ENCODE measurements at places on chromosomes 1 and 21.

GRCh38 chr1:75861831-75862230, 65.1 kb downstream of the MSH4 start:
- DNase-seq = no peak

DNA sequence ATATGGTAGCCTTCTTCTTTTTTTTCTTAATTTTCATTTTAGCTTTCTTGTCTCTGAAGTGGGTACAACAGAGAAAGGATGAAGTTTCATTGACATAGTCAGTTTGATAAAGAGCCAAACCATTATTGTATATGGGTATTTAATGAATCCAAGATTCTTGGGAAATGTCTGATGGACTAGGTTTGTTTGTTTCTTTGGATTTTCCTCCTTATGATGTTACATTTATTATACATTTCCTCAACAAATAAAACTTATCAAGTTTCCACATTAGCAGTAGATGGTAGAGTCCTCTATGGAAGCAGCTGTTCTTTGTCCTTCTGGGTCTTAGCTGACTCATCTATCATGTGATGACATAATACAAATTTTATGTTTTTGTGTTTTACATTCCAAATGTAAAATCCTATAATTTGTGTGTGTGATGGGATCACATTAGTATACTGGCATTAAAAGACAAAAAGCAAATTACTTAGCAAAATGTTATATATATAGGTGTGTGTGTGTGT, 6.0 kb downstream of the COL24A1 start:
- no peak for DNase-seq

DNA sequence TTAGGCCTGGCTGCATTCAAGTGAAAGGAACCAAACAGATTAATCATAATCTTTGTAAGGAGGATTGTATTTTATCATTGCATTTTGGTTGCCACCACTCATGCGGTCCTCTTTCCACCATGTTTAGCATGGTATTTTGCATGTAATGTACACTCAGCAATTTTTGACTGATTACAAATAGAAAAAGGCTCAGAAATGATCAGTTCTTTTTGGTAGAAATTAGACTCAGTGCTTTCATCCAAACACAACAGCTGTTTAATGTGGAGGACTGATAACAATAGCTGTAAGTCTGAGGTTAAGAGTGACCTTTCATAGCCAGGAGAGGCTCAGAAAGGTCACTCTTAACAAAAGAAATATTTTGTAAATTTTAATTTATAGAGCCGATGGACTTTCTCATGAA, 25.3 kb upstream of the DPH5 start:
- no peak for DNase-seq

DNA sequence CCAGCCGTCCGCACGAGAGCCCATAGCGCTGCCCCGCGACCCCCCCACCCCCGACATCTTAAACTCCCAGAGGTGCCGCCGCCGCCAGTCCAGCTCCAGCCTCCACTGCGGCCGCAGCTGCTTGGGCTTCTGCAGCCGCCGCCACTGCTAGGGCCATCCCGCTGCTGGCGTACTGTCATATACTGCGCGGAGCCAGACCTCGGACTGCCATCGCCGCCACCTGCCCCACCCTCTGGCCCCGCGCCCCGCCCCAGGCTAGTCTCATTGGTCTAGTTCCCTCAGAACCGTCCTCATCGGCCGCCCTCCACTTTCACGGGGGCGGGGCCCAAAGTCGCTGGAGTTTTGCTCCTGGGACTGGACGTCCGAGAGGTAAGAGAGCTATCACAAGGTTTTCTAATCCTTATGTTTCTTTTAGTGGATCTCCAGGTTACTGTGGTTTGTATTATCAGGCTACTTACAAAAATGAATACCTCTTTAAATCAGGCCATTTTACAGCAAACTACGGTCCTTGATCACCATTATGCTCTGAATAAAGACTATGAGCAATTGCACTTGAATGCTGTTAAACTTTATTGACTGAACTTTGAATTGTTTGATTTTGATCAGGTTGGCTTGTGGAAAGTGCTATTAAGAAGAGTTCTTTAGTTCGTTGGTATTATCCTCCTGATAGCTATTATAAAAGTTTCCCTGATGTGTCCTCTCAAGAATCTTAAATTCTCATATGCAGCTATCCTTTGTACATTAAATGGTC, 2.8 kb upstream of the CD1D start:
- DNase-seq = no peak

DNA sequence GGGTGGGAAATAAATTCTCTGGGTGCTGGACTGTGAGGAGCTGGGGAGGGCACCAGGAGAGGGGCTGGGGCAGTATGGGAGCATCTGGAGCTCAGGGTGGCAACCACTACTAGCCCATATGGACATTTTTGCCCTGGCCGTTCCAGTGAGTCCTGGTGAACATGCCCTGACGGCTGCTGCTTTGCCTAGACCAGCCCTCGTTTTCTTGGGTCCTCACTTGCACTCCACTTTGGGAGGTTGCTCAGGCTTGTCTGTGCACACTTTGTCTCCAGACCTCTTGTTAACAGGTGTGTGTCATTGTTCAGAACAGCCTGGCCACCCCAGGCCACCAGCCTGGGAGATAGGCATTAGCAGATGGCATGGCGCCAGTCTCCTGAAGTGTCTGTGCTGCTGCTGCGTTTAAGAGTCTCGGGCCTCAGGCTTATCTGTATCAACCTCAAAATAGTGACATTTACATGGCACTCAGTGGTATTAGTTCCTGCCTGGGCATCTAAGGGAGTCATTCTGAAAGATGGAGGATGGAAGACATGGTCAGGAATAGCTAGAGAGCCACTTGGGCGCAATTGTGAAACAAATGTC, 190.5 kb downstream of the PTPRU start:
- no peak for DNase-seq

- no peak for DNase-seq
Measured at GRCh38 chr1:13751985-13752384, 52.0 kb downstream of the PRDM2 start.

DNA sequence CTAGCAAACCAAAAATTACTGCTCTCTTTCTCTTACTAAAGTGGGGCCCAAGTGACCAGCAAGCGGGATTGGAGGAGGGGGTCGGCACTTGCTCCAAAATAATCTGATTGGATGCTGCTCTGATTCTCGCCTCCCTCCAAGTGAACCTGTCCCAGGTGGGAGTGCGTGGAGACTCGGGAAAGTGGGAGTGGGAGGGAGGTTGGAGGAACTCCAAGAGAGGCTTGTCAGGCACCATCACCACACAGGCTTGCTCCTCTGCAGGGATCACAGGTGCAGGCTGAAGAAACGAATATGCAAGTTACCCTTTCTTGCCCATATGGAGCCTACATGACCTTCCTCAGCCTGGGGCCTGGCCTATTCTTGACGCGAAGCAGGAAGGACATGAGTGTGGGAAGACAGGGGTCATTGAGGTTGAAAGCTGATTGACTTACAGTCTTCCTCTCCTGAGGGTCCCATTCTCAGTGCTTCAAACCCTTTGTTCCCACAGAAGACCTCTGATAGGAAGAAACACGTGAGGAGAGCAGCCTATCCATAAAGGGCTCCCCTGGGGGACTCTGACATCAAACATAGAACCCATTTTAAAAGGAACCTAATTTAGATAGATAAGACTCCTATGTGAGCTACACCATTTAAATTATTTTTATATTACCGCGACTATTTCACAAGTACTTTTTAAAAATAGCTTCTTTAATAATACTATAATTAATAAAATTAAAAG, 14.2 kb downstream of the RGS8 start:
- DNase-seq = no peak

DNA sequence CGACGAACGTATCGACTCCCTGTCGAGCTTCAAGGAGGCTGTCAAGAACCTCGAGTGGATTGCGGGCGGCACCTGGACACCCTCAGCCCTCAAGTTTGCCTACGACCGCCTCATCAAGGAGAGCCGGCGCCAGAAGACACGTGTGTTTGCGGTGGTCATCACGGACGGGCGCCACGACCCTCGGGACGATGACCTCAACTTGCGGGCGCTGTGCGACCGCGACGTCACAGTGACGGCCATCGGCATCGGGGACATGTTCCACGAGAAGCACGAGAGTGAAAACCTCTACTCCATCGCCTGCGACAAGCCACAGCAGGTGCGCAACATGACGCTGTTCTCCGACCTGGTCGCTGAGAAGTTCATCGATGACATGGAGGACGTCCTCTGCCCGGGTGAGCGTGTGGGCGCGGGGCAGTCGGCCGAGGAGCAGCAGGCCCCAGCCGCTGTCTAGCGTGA, 28.0 kb downstream of the COL6A2 start:
- no peak for DNase-seq

- no peak for DNase-seq
Measured at GRCh38 chr1:26432793-26433192, 672 bp downstream of the DHDDS start.

DNA sequence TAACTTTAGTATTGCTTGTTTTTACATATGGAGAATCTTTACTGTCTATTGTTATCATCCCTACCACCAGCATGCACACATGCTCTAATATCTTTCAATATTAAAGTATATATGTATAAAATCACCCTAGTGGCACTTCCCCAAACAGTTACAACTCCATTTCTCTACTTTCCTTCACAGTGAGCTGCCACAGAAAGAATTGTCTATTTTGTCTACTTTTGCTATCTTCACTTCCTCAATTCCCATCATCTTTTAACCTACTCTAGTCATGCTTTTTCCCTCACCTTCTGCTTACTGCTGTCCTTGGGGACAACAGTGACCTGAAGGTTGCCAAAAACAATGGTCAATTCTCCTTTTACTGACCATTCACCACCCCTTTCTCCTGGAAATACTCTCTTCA, 59.2 kb downstream of the VCAM1 start:
- DNase-seq = no peak

GRCh38 chr1:16081636-16082035, 8.2 kb upstream of the FAM131C start:
- DNase-seq = no peak

DNA sequence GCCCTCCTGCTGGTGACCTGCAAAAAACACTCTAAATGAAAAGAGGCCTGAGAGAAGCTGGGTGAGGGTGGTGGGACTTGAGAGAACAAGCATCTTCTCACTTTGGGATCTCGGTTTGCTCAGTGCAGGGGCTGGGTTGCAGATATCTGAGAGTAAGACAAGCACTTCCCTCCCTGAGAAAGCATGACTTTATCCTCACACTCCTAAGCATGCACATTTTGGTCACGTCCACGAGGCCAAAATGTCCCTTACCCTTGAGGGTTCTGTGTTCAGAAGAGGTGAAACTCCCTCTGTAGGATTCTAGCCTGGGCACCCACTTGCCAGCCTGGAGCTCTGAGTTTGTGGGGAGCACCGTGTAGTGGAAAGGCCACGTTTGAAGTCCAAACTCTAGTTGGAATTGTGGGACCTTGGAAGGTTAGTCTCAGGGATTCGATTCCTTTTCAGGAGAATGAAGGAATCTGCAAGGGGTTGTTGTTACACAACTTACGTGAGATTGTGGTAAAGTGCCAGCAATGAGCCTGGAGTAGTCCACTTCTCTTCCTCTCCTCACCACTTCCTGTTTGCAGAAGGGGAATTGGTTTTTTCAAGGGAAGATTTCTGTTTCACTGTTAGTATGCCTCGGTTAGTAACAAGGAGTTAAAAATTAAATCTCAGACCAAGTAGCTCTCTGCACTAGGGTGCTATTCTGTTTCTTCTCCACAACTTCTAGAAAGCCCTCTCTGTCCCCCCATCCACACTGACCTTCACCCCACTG, 3.0 kb downstream of the FCAMR start:
- DNase-seq = no peak

DNA sequence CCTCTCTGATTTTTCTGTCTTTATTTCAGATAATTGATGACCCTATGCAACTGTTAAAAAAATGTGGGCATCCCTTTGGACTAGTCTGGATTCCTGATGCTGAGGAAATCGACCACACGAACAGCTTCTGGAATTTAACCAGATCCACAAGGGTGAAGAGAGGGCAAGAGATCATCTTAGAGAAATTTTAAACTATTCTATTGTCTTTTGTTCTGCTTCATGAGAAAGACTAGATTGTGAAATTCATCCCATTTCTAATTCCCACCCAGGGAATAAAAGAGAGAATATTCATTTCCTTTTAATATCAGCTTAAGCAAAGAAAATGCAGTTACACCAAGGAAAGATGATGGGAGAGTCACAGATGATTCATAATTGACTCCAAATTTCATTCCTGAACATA, 71.8 kb downstream of the DUSP10 start:
- no peak for DNase-seq

DNA sequence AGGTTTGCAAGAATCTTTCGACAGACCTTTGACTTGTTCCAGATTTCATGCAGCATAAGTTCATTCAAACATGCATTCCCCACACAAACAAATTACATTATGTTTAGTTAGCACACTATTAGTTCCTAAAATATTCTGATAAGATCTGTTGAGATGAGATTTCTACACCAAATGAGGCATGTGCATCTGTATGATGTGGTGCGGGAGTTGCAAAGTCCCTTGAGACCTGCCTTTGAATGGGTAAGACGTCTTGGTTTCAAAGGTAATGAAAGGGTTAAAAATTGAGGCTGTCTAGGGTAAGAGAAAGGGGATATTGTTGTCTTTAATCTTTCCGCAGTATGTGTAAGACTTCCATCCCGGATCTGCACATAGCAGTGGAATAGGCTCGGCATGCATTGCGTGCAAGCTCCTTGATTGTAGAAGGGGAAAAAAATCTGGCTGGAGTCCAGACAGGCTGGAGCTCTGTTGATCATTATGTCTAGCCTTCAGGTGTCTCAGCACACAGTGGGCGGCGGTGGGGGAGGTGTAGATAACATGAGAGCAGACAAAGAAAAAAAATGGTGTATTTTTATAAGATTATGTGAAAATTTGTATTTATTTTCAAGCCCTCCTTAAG, 296.6 kb downstream of the PTPRC start:
- DNase-seq = no peak

DNA sequence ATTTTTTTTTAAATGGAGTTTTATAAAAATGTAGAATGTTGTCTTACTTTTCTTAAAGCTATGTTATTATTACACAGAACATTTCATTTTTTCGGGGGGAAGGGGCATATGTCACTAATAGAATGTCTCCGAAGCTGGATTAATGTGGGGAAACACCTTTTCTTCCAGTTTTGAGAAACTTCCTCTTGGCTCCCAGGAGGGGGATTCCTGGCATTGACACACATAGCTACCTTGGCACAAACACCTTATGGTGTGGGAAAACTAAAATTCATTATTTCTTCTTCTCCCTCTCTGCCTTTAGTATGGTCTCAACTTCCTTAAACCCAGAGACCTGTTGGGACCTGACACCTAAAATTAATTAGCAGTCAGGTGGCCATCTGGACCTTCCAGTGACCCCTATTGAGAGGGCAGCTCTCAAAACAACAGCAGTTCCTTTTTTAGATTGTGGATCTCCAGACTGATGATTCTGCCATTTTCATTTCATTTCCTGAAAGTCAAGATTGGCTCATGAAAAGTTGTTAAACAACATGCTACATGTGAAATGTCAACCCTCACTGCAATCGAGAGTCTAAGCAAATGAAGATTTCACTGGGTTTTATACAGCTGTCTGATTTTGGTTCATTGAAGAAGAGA, 70.1 kb upstream of the EDEM3 start:
- DNase-seq = no peak

- DNase-seq = peak; percentile 72
Measured at GRCh38 chr1:243748706-243749283, 101.2 kb downstream of the AKT3 start.

- no peak for DNase-seq
Measured at GRCh38 chr1:99645699-99646531, at the start of gene PALMD. TSS of gene PALMD (plus strand) at chr1:99646113. CDS start at chr1:99646318, 205 bp downstream.

Data from GM13976 (cell line).